ENCODE measurements at places on chromosomes 16 and 17. TPM values are rescaled to one million over a fixed set of nuclear protein-coding genes. Genes with fewer than 3 reads are reported as not detected.

NPIPA7 gene
- polyA plus RNA-seq, result 15.8 TPM

EIF1 gene
- 549 TPM for polyA plus RNA-seq

- DNase-seq, result no peak
These were observed 18.5 kb upstream of the N4BP1 start for GRCh38 chr16:48628359-48628985.

- no peak for DNase-seq
These were observed 919.2 kb upstream of the SOX9 start for GRCh38 chr17:71201639-71202038.

- DNase-seq, result no peak
These were observed 11.0 kb upstream of the CAMKK1 start for GRCh38 chr17:3903881-3904290.
